NCI-H524 (cell line): ENCODE measurements at places on chromosomes 12 and 14.
A peak's percentile ranks its signal among the peaks of the same experiment; 100 is the strongest.

DNA sequence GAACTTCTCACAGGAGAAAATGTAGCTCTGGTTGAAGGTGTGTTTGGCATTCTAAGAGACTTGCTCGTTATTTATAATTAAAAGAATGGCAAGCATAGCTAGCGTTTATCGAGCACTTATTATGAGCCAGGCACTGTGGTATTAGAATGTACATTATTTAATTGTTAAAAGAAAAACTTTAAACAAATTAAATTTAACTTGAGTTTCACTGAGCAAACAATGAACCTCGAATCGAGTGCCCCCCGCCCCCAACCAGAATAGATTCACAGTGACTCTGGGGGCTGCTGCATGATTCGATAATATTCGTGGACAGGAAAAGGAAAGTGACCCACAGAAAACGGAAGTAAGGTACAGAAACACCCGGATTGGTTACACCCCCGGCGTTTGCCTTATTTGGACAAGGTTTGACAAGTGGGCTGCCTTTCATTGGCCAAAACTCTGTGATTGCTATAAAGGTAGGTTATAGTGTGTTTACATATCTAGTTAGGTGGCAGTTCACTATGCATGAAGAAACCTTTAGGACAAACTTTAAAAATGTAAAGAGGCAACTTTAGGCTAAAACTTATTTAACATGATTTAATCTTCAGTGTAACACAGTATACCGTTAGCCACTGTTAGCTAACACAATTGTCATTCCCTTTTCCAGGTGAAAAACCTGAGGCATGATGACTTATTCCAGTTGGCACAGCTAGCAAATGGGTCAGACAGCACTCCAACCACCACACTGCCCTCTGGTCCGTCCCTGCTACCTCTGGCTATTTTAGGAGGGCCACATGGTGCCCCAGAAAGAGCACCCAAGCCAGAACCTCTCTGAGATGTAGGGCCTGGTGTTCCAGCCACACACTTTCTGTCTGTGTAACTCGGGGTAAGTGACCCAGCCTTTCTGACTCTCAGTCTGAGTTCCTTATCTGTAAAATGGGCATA is 7.1 kb downstream of the SCNN1A start:
- DNase-seq, result no peak

GRCh38 chr12:29599381-29599780 is 101.9 kb upstream of the OVCH1 start:
- no peak for DNase-seq

GRCh38 chr12:88897723-88898122 is 317.5 kb upstream of the KITLG start:
- DNase-seq, result no peak

DNA sequence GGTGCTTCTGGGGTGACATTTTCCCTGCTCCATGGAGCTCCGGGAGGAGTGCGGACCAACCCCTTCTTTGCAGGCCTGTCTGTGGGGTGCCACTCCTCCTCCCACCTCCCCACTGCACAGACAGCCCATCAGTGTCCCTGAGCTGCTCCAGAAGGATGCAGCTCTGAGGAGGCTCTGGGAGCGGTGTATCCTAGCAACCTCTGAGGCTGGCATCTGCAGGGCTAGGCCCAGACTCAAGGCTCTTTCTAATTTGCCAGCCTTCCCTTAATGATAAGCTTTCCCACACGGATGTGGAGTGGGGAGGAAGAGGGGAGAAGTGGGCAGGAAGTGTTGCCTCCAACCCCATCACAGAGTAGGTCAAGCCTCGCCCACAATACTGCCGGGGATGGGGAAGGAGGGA is 59.7 kb downstream of the CALM1 start:
- peak; percentile 56 for DNase-seq

GRCh38 chr12:79961411-79961810 is 26.5 kb upstream of the PPP1R12A start:
- no peak for DNase-seq

DNA sequence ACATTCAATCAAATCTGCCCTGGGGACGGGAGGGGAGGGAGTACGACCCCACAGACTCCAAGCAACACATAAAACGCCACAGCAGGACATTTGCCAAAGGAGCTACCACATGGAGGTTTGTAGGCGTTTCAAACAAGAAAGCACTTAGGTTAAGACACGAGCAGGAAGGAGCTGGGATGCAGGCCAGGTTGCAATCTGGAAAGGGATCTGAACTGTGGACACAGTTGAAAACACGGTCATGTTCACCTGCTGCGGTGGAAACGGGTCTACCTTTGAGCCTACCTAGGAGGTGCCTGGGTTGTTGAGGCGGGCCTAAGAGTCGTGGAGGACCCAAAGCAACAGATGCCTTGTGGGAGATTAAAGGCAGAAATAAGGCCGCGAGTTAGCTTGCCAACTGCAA is 18.4 kb downstream of the PRKAB1 start:
- no peak for DNase-seq

DNA sequence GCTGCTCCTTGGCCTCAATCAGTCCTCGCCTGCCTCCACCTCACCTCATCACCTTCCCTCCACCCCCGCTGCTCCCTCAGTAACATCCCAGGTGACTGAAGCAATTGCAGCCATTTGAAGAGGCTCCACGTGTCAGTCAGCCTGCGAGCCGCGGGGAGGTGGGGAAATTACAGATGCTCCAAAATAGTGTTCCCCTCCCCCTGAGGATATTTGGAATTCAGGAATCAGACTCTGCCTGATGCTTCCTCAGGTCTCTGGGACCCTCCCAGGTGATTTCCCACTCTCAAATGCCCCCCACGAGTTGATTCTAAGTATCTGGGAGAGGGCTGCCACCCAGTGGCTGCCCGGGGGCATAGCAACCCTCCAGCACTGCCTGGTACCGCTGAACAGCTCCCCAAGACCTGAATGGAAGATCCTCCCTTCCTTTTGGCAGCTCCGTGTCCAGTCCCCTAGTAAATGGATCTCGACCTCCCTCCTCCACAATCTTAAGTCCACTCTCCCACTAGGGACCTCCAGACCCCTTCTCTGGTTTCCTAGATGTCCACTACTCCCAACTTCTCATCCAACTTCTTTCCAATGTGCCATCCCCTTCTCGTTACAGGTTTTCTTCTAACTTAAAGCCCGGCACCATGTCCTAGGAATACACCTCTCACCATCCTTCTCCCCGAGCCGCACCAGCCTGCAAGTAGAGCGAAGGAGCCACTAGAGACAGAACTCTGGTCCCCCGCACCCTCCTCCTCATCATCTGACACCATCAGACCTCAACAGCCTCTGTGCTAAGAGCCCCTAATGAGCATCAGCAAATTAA is 1.4 kb upstream of the ASIC1 start:
- peak; percentile 82 for DNase-seq

DNA sequence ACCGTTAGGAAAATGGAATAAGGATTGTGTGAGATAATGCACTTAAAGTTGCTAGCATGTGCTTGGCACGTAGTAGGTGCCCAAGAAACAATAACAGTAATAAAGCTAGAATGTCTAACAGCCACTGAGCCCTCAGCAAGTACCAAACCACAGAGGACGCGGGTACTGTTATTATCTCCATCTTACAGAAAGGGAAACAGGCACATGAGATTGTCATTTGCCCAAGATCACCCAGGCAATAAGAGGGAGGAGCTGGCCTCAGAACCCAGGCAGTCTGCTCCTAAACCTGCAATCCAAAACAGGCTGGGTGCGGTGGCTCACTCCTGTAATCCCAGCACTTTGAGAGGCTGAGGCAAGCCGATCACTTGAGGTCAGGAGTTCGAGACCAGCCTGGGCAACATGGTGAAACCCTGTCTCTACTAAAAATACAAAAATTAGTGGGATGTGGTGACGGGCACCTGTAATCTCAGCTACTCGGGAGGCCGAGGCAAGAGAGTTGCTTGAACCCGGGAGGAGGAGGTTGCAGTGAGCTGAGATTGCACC is 5.1 kb upstream of the SDS start:
- DNase-seq, result no peak

DNA sequence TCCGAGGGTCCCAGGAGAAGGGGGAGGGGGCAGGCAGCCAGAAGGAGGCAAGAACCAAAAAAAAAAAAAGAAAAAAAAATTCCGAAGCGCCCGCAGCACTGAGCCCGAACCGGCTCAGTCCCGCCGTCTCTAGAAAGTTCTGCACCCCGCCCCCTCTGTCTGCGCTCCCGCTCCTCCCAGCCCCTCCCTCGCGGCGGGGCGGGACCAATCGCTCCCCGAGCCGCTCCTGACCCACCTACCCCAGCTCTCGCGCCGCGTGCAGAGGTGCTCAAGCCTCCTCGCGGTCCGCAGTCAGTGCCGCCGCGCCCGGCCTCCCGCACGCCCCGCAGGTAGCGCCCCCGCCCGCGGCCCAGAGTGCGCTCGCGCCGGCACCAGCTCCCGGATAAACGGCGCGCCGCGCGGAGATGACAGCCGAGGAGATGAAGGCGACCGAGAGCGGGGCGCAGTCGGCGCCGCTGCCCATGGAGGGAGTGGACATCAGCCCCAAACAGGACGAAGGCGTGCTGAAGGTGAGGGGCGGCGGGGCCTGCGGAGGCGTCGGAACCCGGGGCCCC is at the start of gene FKBP4:
Gene FKBP4 (plus strand): TSS at position 235 of the 554 bp plus-strand sequence. CDS start 170 bp downstream, at position 405.
- DNase-seq, result peak; percentile 74

GRCh38 chr12:2319737-2320506 is 267.1 kb downstream of the CACNA1C start:
- no peak for DNase-seq

DNA sequence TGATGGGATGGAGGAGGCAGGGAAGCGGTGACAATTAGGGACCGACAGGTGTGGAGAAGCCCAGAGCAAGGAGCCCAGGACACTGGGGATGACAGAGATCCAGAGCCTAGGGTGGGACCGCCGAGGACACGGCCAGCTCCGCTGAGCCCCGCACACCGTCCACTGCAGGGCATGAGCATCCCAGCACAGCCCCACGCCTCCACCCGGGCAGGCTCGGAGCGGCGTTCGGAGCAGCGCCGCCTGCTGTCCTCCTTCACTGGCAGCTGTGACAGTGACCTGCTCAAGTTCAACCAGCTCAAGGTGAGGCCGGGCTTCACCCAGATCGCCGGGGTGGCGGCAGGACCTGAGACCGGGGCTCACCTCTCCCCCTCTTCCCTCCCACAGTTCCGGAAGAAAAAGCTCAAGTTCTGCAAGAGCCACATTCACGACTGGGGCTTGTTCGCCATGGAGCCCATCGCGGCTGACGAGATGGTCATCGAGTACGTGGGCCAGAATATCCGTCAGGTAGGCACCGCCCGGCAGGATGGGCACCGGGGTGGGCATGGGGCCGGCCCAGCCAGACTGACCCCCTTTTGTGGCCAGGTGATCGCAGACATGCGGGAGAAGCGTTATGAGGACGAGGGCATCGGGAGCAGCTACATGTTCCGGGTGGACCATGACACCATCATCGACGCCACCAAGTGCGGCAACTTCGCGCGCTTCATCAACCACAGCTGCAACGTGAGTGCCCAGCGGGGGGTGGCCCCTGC is 23.7 kb downstream of the SETD1B start:
- DNase-seq, result no peak

DNA sequence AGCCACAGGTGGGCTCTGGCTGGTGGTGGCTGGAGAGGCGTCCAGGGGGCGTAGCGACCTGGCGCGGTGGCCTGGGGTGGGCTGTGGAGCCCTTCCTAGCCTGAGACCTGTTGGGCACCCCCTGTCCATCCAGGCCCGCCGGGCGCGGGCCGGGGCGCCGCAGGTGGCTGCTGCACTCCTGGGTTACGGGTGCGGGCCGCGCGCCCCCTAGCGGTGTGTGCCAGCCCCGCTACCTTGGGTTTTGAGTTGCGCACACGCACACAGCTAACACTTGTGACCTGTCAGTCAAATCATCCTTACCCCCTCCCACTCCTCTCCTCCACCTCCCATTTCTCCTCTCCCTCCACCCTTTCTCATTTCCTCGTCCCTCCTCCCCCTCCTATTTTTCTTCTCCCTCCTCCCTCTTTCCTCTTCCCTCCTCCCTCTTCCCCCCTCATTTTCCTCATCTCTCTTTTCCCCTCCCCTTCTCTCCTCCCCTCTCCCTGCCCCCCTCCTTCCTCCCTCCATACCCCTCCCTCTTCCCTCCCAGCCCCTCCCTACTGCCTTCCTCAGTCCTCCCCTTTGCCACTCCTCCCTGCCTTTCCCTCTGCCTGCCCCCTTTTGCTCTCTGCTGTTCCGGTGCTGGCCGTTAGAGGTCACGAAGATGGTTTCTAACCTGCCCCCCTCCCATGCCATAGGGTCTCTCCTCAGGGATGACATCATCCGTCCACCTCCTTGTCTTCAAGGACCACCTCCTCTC is 2.3 kb downstream of the MEG3 start:
- peak; percentile 38 for DNase-seq
